ENCODE measurements at places on chromosomes 3 and 15.

GRCh38 chr3:8972639-8973038, 9.4 kb upstream of the RAD18 start:
- no peak for DNase-seq

- no peak for DNase-seq
These were observed 175.1 kb downstream of the PTPRG start for GRCh38 chr3:61736506-61736905.

- peak; percentile 70 for DNase-seq
These were observed 159.9 kb upstream of the PFN2 start for GRCh38 chr3:150130404-150131100.

DNA sequence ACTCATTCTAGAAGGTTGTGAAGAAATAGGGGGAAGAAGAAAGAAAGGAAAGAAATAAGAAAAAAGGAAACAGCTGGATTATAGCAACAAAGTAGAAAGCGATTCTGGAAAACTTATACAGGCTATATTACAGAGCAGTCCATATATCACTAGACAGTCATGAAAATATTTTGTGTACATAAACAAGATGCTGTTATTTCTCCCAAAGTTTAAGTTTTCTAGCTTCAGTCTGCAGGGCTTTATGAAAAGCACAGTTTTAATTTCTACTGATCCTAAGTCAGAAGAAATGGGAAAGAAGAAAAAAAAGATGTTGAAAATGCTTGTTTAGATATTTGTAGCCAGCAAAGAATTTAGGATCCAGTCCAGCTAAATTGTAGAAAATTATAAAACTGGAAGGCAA, 321.4 kb upstream of the NDN start:
- DNase-seq = no peak

GRCh38 chr3:67655364-67656121, 1.1 kb upstream of the SUCLG2 start:
- DNase-seq = no peak

- no peak for DNase-seq
These were observed 44.4 kb upstream of the SPTSSB start for GRCh38 chr3:161415506-161416231.

DNA sequence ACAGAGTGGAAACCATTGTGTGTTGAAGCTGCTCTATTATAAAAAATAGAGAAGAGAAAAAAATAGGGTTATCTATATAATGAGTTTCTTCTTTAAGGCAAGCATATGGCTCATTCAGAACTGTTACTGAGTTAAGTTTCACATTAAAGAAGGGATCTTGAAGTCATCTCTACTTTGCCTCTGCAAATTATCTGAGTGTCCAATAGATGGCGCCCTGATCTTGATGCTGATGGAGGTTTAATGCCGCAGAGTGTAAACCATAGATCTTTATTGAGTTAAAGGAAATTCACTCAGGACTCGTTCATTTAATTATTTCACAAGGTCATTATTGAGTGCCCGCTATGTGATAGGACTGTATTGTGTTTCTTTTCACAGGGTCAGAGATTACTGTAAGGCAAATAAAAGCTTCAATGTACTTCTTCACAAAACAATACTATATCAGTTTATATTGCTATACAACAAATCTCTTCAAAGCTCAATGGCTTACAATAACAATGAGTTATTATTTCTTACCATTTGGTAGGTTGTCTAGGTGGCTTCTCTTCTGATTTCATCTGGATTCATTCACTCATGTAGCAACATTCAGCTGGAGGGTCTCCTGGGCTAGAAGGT, 171.4 kb downstream of the NSUN3 start:
- no peak for DNase-seq

GRCh38 chr15:62850791-62851291, 191.7 kb upstream of the TPM1 start:
- DNase-seq = no peak

- DNase-seq = no peak
These were observed 50.6 kb upstream of the TBC1D23 start for GRCh38 chr3:100209948-100210771.

DNA sequence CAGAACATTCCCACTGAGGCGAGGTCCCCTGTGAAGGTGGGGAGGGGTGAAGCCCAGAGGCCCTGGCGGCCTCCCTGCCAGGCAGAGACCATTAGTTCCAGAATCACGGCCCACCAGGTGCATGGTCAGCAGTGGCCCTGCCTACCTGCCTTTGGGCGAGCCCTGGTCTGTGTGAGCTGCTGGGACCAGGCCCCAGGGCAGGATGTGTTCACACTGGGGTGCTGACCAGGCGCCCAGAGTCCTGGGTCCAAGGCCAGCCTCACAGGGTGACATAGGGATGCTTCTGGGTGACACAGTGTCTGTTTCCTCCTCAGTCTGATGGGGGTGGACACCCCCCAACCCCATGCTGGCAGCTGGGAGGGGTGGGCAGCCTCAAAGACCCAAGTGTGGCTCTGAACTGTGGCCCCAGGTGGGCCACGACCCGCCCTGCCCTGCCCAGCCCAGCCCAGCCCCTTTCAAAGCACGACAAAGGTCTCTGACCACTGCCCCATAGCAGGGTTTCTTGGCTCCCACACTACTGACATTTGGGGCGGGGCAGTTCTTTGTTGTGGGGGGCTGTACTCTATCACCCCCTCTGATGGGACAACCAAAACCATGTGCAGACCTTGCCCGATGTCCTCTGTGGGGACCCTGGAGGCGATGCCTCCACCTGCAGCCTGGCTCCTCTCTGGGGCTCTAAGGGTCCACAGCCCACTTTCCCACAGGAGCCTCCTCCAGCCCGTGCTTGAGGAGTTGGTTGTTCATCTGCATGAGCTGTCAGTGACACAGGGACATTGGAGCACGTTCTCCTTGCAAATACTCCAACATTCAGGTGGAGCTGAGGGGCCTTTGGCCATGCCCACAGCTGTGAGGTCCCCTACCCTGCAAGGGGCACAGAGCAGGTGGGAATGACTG, 44.8 kb upstream of the SLC41A3 start:
- no peak for DNase-seq

DNA sequence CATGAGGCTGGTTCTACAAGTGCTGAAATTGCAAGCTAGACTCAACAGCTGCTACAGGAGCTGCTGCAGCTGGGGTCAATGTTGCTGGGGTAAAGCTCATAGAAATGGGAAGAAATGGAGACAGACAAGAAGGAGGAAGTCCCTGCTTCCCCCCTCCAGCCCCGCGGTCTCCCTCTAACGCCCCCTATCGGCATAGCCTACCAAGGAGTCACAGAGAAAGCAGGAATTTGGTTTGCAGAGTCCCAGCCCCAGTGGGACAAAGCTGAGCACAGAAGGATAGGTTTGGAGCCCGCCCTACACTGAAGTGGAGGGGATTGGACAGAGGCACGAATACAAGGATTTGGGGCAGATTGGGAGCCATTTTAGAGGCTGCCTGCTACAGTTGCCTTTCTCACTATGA, 176.9 kb upstream of the ANKRD28 start:
- DNase-seq = no peak

- no peak for DNase-seq
These were observed 27.6 kb downstream of the UQCC5 start for GRCh38 chr3:52563984-52564383.

- DNase-seq = no peak
These were observed 63.6 kb upstream of the BOC start for GRCh38 chr3:113147681-113148261.

GRCh38 chr3:14177580-14178246, 688 bp downstream of the XPC start:
- DNase-seq = no peak

DNA sequence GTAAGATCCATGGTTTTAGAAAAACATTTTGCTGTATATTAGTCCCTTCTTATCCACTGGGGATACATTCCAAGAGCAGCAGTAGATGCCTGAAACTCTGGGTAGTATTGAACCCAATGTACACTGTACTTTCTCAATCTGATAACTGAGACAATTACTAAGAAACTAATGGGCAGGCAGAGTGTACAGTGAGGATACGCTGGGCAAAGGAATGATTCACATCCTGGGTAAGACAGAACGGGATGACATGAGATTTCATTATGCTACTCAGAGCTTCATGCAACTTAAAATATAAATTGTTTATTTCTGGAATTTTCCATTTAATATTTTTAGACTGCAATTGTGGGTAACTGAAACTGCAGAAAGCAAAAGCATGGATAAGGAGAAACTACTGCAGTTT, 46.2 kb upstream of the TEX55 start:
- no peak for DNase-seq

DNA sequence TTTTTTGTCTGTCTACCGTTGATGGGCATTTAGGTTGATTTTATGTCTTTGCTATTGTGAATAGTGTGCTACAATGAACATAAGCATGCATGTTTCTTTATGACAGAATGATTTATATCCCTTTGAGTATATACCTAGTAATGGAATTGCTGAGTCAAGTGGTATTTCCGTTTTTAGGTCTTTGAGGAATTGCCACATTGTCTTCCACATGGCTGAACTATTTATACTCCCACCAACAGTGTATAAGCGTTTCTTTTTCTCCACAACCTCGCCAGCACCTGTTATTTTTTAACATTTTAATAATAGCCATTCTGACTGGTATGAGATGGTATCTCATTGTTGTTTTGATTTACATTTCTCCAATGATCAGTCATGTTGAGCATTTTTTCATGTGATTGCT, 89.6 kb upstream of the GALNT15 start:
- no peak for DNase-seq

GRCh38 chr3:117399311-117400078, 689.9 kb downstream of the TUSC7 start:
- peak; percentile 72 for DNase-seq

- no peak for DNase-seq
These were observed 104.2 kb downstream of the AGBL1 start for GRCh38 chr15:86183596-86184491.

GRCh38 chr3:46496746-46497555, 825 bp upstream of the RTP3 start:
- no peak for DNase-seq

DNA sequence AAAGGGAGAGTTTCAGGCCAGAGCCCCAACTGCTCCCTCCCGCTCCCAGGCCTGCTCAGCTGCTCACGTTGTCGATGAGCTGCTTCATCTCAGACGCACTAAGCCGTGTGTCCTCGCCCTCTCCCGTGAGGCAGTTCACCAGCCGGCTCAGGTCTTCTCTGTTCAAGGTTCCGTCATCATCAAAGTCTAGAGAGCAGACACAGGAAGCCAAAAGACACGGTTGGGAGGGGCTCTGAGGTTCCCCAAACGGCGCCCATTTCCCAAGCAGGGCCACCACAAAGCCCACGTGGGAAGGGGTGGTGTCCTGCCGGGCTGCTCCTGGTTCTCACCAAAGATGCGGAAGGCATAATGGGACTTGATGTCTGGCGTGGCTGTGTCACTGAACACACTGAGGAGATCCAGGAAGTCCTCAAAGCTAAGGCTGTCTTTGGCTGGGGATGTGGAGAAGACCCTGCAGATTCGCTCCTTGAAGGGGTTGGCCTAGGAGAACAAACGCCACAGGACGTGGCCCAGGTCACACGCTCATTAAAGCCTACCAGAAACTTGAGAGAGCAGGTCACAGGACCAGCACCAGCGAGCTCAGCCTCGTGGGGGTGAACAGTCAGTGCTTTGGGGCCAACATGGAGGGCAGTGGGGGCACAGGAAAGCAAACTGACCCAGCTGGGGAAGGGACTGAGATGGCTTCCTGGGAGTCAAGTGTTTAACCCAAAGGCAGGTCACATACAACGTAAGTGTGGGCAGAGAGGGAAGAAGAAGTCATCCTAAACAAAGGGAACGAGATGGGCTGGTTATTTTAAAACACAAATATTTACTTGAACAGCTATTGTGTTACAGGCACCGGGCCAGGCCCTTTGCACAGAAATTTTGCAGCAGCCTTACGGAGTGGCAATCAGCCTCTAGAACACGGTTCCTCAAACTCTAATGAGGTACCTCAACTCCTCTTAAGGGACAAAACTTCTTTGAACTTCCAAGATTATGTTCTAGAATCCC, 2.4 kb downstream of the CIB1 start:
- no peak for DNase-seq

DNA sequence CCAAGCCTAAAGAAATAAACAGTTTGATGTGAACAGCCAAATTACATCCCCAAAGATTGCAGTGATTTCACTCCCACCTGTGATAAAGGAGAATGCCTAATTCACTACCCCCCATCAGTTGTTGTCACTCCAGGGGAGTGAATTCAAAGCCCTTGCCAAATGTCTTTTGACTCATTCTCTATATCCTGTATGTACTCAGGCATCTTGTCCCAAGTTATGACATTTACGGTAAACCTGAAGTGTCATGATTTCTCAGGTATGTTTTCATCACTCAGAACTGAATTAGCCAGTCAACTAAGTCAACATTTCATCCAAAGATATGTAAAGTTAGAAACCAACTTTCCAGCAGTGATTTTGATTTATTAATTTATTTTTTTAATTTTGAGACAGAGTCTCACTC, 22.0 kb upstream of the HERC1 start:
- DNase-seq = no peak

GRCh38 chr3:194396859-194397756, 2.0 kb downstream of the GP5 start:
- no peak for DNase-seq

DNA sequence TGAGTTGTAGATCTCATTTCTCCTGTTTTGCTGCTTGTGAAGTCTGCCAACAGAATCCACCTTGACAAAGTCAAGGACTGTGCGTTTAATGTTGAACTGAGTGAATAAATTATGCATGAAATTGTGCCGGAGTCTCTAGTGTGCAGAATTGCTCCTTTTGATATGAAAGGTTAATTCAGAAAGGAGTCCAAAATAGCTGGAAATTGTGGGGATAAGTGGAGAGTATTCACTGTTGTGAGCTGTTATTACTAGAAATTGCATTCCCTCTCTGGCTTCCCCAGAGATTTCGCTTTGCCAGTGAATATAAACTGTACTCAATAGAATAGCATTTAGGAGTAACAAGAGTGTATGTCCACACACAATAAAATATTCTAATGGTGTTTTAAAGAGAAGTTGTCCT, 43.1 kb downstream of the SAMMSON start:
- no peak for DNase-seq

- no peak for DNase-seq
These were observed 116.2 kb upstream of the SLCO3A1 start for GRCh38 chr15:91737151-91737818.

DNA sequence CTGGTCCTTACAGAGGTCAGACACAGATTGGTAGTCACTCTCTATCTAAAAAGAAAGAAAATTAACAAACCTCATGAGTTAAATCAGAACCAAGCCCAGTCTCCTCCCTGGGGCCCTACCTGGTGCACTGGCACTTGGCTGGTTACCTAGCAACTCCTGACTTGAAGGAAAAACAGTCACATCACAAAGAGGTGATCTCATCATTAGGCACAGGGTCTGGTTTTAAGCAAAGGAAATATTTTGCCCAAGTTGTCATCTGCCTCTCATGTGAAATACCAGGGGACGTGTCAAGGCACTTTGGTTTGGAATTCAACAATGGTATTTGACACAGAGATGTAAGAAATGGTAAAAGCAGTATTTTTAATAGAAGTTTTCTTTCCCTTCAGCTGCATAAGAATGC, 47.7 kb upstream of the FMN1 start:
- no peak for DNase-seq

- no peak for DNase-seq
These were observed 89.5 kb downstream of the ITPR1 start for GRCh38 chr3:4582624-4583023.

- DNase-seq = no peak
These were observed 134.8 kb downstream of the PGPEP1L start for GRCh38 chr15:98872774-98873173.

Measured in NCI-H187 treated with DMSO at 0.1 percent for 48 hours (cell line).